ENCODE measurements at places on chromosomes 12 and 14.

GRCh38 chr12:44875417-44875953 lies 630 bp downstream of the NELL2 start:
- DNase-seq, result peak; percentile 81

DNA sequence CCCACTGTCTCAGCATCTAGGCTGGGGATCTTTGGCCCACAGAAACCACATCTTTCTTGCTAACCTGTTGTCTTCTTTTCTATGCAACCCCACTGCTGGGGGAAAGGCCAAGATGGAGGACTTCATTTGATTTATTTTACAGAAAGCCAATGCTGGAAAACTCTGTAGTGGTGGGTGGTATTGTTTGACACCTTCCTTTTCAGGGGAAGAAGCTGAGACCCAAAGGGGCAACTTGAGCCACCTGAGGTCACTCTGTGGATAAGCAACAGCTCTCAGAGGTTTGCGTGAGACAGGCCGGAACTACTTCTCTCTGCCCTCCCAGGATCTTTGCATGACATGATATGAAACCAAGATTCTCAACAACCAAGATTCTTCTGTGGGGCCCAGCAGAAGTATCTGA lies 645.2 kb downstream of the VRK1 start:
- no peak for DNase-seq

- DNase-seq, result peak; percentile 27
These were observed 60.8 kb upstream of the REP15 start for GRCh38 chr12:27635349-27635972.

- DNase-seq, result no peak
These were observed 84.6 kb downstream of the GARIN6 start for GRCh38 chr12:99732131-99732530.

DNA sequence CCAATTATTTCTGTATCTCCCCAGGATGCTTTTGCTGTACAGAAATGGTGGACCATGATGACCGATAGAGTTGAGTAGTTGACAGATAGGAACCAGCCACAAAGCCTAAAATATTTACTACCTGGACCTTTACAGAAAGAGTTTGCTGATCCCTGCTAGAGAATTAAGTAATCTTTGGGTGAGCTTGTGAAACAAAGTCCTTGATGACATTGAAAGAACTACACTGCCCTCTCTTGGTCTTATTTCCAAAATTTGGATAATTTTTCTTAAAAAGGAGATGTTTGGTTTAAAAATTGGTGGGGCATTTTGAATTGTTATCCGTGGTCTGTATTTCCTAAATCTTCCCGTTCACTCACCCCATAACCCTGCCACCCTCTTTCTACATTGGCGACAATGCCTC lies 13.7 kb upstream of the TCTN1 start:
- DNase-seq, result peak; percentile 26

GRCh38 chr12:19779395-19780056 lies 340.2 kb downstream of the AEBP2 start:
- no peak for DNase-seq

GRCh38 chr12:22709292-22709691 lies 84.3 kb downstream of the ETNK1 start:
- peak; percentile 48 for DNase-seq
